ENCODE measurements at places on chromosomes 11 and 22.

- DNase-seq = no peak
Measured at GRCh38 chr11:126371595-126371994, 16.1 kb downstream of the ST3GAL4 start.

GRCh38 chr11:131600628-131601027 lies 230.2 kb downstream of the NTM start:
- no peak for DNase-seq

- DNase-seq = no peak
Measured at GRCh38 chr11:120390585-120390922, 54.3 kb downstream of the ARHGEF12 start.

- DNase-seq = no peak
Measured at GRCh38 chr11:104704146-104704830, 194.0 kb downstream of the CASP12 start.

DNA sequence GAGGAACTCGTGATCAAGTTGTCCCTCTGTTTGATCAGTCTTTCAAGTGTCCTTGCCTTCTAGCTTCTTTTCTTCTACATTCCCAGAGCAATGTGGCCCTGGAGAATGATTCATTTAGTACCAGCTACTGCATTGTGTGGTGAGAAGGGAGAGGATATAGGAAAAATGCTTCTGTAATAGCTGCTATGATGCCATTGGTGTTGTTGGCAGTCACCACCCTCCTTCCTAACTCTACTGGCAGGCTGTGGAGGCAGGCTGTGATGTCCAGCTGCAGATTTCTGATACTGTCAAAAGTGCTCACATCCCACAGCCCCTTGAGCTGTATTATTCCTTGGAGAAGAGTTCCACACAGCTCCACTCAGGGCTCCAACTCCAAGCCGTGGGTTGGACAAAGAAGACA lies 52.8 kb downstream of the ENDOD1 start:
- DNase-seq = no peak

Measured in GDM1 (cell line).